ENCODE measurements at places on chromosomes 2 and 18. TPM values are rescaled to one million over a fixed set of nuclear protein-coding genes. Genes with fewer than 3 reads are reported as not detected.

The FOXD4L1 gene
- not detected for total RNA-seq

The MAP4K4 gene
- 82.9 TPM for total RNA-seq

DNA sequence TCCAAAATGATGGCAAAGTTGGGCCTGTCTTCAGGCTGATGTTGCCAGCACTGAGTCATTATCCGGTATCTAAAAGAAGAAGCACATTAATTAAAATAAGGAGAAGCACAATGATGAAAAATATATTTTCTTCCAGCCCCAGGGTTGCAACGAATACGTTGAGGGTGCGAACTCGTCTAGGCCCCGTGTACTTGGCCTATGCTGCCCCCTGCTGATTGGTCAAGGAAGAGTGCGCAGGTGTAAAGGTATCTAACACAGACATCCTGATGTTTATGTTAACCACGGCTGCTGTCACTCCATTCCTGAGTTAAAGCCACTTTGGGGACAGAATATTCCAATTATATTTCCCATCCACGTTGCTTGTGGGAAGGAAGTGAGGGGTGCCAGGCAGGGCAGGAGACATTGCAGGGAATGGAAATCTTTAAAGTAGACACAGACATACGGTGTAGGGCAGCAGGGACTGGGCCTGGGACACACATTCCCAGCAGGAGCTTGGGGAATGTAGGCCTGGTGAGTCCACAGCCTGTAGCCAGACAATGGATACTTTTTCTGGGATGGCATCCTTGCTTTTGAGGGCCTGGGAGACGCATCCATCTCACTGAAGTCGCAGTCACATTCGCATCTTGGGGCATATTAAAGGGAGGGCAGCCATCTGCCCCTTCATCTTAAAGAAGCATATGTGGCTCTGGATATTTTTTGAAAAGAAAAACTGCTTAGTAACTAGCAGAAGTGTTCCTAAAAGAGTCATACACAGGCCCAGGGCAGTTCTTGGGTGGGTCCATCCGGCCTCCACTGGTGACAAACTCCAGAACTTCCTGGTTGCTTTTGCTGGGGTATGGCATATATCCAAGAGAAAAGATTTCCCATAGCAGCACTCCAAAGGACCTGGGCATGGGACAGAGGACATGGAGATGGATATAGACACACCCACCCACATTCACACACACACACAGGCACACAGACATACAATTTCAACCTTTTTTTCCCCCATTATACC lies 81.9 kb downstream of the CLIP4 start:
- peak; percentile 88 for DNase-seq

DNA sequence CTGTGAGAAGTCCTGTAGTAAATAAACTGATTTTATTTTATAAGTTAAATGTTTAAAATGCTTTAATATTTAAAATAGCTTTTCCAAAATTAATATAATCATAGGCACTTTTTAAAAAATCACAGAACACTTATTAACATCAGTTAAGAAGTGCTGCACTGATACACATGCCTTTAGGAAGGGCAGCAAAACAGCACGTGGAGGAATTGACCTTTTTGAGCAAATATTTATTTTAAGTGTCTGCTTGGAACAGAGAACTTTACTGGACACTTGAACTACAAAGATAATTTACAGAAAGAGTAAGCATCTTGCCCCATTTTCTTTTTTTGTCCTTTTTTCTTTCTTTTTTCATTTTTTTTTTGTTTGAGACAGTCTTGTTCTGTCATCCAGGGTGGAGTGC lies 87.7 kb upstream of the NARS1 start:
- DNase-seq: no peak

DNA sequence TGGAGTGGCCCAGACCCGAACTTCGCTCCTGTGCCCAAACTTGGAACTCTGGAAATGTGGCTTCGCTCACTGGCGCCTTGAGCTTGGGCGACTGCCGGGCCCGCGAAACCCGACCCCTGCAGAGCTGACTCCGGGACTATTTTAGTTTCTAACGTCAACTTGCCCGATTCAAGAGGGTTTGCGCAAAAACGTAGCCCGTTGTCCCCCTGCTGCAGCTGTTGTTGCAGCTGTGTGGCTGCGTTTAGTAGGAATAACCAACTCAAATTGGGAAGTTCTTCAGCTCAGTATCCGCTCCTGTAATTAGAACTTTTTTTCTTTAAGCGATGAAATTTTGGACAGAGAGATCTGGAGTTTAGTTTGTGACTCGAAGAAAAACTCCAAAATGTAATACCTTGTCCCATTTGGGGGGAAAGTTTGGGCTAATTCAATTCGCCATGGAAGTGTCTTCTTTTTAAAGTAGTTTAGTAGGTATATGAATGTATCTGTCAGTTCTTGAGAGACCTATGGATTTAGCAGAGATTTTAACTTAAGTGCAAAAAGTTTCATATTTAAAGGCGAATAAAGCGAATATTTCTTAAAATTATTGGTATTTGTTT lies 559 bp downstream of the MYL12A start:
- DNase-seq: no peak

Data from activated naive CD4-positive, alpha-beta T cell treated with anti-CD3 and anti-CD28 coated beads, Interleukin-2, amount 50 U/mL, for 72 hours (primary cell).